Activated CD4-positive, CD25-positive, alpha-beta regulatory T cell treated with anti-CD3 and anti-CD28 coated beads, Interleukin-2, amount 50 U/mL, for 72 hours (primary cell): ENCODE measurements at places on chromosomes 3 and 15.

DNA sequence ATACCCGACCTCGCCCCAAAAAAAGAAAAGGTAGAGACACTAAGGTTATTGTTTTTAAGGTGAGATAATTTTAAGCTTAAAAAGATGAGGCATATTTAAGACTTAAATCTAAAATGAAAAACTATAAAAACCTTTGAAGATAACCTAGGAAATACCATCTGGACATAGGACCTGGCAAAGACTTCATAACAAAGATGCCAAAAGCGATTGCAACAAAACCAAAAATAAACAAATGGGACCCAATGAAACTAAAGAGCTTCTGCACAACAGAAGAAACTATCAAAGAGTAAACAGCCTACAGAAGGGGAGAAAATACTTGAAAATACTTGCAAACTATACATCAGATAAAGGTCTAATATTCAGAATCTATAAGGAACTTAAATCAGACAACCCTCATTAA, 80.9 kb downstream of the TMCC1 start:
- DNase-seq = no peak

DNA sequence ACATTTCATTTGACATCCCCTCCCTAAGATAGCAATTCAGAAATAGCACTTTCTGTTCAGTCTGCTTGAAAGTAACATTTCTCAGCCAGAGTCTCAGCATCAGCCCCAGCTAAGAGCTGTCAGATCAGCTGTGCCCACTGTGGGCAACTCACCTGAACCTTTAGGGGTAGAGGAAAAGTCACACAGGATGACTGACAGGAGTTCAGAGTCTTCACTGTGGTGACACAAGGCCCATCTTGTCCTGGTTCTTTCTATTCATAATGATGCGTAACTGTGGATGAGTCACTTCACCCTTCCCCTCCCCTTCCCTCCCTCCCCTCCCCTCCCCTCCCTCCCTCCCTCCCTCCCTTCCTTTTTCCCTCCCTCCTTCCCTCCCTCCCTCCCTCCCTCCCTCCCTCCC, 96.1 kb upstream of the RASGRP1 start:
- DNase-seq = no peak

DNA sequence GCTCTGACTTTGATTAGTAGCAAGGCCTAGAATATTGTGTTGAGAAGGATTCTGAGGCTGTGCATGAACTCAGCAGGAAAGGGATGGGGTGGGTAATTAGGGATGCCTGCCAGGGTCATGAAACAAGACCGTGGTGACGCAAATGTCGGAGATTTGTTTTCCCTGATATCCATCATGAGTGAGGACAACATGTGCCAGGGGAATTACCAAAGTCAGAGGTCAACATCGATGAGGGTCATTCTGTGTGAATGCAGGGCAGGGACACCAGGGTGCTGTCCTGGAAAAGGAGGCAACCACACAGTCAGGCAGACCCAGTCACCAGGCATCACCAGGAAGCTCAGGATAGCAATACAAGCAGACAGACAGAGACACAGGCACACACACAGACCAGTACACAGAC, 52.2 kb downstream of the SLCO2A1 start:
- DNase-seq = no peak

- DNase-seq = no peak
These were observed 104.0 kb upstream of the ATP10A start for GRCh38 chr15:25967116-25967515.

DNA sequence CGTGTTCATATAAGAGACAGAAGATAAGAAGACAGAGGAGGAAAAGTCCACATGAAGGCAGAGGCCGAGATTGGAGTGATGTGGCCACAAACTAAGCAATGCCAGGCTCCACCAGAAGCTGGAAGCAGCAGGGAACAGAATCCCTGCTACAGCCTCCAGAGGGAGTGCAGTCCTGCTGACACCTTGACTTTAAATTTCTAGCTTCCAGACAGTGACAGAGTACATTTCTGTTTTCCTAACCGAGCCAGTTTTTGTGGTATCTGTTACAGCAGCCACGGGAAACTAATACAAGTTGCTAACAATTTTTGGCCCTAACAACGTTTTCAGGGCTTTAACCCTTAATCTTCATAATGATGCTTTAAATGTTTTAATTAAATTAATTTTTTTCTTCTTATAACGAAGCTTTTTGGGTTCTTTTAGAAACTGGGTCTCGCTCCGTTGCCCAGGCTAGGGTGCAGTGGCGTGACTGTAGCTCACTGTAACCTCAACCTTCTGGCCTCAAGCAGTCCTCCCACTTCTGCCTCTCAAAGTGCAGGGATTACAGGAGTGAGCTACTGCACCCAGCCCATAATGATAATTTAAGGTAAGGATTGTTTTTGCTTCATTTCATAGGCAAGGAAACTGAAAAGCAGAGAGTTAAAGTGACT, 202.3 kb upstream of the PROK2 start:
- no peak for DNase-seq

DNA sequence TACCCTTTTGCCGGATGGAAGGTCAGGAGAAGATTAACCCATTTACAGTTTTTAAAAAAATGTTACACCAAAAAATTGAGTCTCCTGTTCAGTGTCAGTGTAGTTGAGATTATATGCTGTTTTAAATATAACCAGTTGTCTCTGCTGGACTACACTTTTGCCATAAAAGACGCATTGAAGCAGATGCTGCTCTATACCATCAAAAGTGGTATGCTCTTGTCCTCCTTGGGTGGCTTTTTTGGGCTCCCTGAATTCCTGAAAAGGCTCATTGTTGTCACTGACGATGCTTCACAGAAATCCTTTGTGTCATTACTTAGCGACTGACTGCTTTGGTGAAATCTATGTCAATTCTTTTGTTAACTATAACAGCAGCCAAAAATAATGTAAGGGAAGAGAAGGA, 133.9 kb upstream of the SKOR1 start:
- no peak for DNase-seq

DNA sequence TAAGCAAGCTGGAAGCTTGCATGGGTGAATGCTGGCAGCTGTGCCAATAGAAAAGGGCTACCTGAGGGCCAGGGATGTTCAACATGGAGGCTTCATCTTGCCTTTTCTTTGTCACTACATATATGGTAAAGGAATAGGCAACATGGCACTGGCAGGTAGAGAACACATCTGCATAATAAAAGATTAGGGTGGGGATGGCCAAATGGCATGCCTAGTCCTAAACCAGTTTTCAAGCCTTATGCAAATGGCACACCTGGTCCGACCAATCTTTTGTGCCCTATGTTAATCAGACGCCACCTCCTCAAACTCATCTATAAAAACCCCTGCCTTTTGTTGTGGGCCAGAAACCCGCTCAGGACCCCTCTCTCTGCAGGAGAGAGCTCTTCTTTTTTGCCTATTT, 216.8 kb upstream of the PROK2 start:
- DNase-seq = no peak

DNA sequence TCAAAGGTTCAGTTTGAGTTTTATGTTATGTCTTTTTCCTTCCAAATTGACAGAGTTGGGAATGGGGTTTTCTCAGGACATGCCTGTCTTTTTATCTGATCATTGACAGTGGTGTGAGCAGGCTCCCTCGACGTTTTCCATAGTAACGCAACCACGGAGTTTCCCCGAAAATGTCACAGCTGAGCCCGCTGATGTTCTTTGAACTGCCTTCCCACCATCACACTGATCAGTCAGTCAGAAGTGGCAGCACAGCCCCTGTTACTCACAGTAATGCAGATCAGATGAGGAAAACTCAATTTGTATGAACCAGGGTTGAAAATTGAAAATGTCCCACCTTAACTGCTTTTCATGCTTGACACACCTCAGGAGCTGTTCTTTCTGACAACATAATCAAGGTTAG, 210.4 kb downstream of the NECTIN3 start:
- DNase-seq = no peak
